ENCODE measurements at places on chromosomes 3 and 15.

DNA sequence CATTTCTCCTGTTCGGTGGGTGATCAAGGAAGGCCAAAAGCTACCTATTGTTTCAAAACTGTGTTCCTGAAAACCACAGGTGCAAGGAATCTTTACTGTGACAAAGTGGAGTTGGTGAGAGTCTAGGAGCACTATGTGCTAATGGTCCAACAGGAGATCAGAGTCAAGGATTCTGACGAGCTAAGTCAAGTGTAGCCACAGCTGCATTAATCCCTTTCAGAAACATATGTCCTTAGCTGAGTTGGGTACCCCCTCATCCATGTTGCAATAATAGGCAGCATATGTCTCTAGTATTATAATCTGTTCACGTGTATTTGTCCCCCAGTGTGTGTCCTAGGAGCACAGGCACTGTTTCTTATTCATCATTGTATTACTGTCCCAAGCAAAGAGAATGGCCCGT is 1.7 kb downstream of the VPS39 start:
- no peak for DNase-seq

- no peak for DNase-seq
Observed at GRCh38 chr3:81776643-81777042, 15.2 kb upstream of the GBE1 start.

DNA sequence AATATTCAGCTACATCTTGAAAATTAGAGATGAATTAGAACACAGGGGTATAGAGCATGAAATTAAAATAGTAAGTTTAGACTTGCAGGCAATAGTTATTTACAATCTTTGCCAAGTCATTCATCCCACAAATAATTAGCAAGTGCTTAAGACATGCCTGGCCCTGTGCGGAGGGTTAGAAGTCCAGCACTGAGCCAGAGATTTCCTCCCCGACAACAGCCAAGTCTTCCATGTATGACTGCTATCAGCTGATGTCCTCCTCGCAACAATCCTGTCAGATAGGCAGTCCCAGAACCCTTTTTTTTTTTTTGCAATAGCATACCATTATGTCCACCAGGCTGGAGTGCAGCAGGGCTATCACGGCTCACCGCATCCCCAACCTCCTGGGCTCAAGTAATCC is 14.6 kb downstream of the SIN3A start:
- no peak for DNase-seq

- no peak for DNase-seq
Observed at GRCh38 chr3:53705774-53706173, 140.4 kb downstream of the CHDH start.

GRCh38 chr3:171393032-171393744 is 67.0 kb downstream of the TNIK start:
- no peak for DNase-seq

GRCh38 chr3:123688241-123688747 is 103.4 kb upstream of the HACD2 start:
- DNase-seq = no peak

GRCh38 chr15:70201425-70201775 is 103.7 kb upstream of the TLE3 start:
- no peak for DNase-seq

GRCh38 chr3:125302932-125303331 is 72.2 kb downstream of the ZNF148 start:
- DNase-seq = no peak

GRCh38 chr15:57358571-57358970 is 17.7 kb upstream of the CGNL1 start:
- no peak for DNase-seq

DNA sequence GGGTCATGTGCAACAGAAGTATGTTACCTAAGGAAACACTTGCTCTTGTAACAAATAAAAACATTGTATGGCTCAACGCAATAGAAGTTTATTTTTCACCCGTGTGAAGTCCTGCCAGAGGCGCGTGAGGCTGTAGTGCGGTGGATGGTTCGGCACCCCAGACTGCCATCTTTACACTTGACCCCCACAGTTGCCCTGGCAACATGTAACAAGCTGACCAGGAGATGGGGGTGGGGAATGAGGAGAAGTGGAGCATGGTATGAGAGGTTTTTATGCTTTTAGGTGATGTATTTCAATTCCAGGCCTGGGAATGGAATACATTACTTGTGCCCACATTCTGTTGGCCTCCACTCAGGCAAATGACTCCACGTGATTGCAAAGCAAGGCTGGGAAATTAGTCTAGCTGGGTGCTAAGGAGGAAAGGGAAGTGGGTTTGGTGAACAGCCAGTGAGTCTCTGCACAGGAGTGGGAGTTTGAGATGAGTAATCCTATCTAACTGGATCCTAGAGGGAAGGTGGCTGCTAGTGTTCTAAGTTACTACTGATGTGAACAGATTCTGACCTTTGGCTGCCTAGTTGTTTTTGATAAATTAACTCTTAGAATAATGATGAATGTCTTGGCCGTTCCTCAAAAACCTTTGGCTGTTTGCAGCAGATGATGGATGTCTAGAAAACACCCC is 33.8 kb upstream of the GREM1 start:
- no peak for DNase-seq

DNA sequence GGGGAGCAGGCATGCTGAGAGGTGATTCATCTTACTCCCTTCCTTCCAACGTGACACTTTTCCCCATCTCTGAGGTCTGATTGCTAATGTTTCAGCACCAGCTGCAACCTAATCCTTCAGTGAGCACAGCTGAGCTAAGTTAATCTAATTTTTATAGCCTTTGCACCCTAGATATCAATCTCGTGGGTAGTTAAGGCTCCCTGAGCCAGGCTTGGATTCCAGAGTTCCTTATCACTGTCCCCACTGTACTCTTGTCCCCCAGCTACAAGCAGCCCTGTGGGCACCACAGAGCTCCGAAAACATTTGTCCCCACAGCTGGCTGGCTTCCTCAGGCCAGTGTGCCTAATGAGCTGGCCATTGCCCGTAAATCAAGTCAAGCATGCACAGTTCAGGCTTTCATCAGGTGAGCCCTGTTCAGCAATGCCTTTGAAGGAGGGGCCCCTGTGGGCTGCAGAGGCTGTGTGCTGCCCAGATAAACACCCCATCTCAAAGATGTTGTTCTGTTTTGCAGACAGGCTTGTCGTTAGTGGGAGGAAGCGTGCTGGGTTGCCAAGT is 376.9 kb upstream of the RASGRP1 start:
- no peak for DNase-seq

- DNase-seq = no peak
Observed at GRCh38 chr15:93246266-93247242, 157.5 kb upstream of the RGMA start.

DNA sequence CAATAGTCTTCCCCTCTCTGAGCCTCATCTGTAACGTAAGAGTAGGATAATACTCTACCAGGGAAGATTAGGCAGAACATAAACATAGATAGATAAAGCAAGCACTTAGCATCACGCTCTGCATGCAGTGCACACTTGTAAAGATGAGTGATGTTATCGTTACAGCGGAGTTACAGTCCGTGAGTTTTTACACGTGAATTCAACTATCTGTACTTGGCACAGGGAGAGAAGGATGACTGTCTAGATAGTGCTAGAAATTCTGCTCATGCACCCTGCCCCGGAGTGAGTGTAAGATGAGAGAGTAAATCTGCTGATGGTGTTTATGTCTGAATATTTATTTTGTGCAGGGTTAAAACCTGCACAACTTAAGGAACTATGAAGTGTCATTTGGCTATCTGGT is 35.8 kb downstream of the HAPLN3 start:
- DNase-seq = no peak

- no peak for DNase-seq
Observed at GRCh38 chr3:171306631-171307030, 153.6 kb downstream of the TNIK start.

GRCh38 chr3:53820756-53821580 is 25.3 kb downstream of the CHDH start:
- DNase-seq = no peak

- no peak for DNase-seq
Observed at GRCh38 chr3:133836497-133837158, 31.0 kb downstream of the SRPRB start.

DNA sequence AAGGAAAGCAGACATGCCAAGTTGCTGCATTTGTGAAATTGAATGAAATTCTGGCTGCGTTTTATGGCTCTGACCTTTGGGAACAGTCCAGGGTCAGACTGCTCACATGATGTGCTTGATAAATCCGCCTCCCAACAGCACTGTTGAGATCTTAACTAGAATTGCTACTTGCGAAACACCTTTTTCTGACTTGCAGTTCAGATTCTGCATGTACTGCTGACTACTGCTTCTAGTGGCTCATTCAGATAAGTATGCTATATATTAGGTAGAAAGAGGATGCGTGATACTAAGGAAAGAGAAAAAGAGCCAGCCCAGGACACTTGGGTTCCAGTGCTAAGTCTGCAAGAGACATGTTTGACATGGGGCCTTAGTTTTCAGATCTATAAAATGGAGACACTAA is 129.4 kb downstream of the LPP start:
- DNase-seq = no peak

DNA sequence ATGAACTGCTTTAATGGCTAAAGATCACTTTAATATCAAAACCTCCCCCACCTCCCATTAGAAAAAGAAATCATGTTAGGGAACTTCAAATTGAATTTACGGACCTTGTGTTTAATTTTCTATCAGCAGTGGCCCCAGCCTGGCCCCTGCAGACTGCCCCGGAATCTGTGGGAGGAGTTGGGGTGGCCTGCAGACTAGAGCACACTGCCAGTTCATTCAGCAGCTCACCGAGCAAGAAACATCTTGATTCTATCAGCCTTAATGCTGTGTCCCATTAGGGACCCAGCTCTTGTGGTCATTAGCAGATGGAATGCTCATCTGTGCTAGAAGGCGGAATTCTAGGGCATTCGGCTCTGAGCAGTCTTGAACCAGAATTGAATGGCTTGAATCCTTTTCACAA is 54.2 kb downstream of the FLNB start:
- DNase-seq = no peak

DNA sequence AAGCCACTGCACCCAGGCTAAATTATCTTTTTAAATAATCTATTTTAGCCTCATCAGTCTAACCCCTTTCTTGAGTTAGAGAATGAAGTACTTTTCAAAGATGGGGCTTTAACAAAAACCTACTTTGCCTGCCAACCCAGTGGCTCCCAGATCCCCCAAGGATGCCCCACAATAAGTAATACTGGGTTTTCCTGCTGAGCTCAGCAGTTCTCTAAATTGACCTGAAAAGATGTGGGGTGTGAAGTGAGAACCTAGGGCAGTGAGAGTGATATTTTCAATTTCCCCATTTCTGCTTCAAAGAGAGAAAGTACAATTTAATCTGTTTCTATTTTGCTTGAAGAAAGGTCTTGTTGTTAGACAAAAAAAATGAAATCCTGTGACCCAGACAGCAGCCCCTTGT is 318.5 kb upstream of the UMPS start:
- DNase-seq = no peak

GRCh38 chr3:158810823-158811724 is 9.2 kb downstream of the MFSD1 start:
- no peak for DNase-seq

GRCh38 chr15:71290002-71290401 is 174.7 kb downstream of the THSD4 start:
- DNase-seq = no peak

- DNase-seq = no peak
Observed at GRCh38 chr3:4474683-4475490, 7.8 kb upstream of the SUMF1 start.

DNA sequence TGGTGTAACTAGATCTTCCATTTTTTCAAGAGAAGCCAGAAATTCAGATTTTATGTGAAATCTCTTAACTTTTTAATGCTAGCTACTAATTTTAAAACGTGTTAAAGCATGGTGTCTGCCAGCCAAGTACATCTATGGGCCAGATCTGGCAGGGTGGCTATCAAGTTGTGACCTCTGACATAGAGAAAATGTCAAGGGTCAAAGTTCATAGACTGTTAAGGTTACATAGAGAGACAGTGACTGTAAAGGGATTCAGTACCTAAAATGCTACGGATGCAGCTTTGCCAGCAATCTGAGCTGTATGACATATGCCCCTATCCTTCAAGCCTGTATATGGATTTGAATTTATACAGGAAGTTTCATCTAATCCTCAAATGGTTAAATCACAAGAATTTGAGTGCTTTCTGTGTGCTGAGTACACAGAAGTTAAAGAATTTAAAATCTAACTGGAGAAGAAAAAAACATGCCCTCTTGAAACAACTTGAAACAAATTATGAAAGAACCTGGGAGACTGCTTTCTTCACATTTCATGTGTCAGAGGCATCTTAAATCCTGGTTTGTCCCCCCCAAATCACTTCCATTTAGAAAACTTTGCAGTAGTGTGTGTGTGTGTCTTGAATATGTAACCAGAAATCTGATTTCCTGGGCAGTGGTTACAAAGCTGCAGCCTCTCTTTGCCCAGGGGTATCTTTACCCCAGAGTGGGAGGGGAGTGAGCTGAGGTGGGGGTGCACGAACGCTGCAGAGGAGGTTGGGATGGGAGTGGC is 895 bp upstream of the ARHGAP31 start:
- DNase-seq = no peak

DNA sequence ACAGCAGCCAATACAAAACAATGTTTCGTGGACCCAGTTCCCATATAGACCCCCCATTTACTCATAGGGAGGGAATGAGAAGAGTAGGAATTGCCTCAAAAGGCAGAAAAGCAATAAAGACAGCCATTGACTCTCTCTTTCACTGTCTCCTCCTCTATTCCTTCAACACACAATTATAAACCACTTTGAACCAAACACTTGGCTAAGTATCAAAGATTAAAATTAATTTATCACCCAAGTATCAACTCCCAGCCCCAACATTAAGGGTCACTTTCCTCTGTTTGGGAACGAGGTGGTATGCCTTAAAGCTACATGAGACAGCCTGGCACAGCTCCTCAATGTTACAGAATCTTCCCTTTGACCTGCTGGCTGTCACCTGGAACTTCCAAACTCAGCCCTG is 16.4 kb upstream of the LRIG1 start:
- DNase-seq = no peak

DNA sequence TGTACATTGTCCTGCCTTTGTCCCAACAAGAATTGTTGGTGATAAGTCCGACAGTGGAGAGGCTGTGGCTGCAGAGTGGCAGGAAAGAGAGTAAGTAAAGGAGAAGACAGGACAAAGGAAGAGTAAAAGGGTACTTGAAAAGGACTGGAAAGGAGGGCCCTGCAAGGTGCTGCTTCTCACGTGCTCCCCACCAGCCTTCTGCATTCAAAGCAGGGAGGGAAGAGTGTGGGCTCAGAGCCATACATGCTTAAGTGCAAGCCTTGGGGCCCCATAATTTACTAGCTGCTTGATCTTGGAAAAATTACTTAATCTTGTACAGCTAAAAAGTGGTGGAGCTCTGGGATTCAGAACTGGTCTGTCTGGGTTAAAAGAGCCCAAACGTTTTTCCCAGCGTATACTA is 29.9 kb downstream of the MME start:
- DNase-seq = no peak

GRCh38 chr3:127970966-127971592 is 56.0 kb downstream of the KBTBD12 start:
- no peak for DNase-seq
